Fibroblast of gingiva (primary cell): ENCODE measurements at places on chromosomes 2 and 18.

- DNase-seq, result no peak
These were observed 40.9 kb downstream of the GYPC start for GRCh38 chr2:126696644-126697520.

DNA sequence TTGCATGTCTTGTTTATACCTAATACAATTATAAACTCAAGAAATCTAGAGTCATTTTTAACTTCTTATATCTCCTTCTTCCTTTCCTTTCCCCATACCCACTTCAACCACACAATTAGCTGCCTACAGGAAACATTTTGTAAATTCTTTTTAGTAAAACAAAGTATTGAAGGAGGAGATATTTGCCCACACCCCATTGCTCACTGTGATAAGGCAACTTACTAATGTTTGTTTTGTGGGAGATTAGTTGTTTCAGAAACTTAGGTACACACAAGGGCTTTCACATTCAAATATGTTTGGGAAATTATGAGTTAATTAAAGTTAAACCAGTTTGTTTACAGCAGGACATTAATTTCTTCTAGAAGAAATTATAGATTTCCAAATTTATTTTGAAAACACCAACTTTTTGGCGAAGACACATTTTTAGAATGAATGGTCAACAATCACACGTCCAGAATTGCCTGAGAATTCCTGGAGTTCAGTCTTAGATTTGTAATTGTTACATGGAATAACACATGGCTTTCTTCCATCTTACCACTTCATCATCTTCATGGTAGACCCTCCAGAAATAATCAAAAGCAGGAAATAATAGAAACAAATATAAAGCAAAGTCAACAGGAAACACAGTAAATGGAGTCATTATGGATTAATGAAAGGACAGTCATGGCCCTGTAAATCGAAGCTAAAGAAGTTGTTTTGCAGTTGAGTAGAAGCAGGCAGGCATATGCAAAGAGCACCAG, 62.5 kb upstream of the RAB27B start:
- no peak for DNase-seq

- DNase-seq, result no peak
These were observed 2.4 kb downstream of the ATOH8 start for GRCh38 chr2:85756195-85756594.

DNA sequence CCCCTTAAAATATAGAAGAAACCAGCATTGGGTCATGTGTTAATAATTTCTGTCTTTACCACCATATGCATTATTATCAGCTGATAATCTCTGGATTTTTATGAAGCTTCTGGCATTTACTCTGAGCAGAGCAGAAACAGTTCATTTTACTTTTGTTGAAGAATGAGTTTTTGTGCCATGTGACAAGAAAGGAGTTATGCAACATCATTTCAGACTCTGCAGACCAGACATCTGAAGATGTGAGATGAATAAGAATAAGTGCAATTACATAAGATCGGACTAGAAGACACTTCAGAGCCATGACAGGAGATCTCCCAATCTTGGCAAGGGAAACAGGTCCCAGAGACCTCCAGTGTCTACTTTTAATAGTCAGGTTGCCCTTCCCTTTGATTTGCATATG, 869.4 kb upstream of the VRK2 start:
- no peak for DNase-seq

DNA sequence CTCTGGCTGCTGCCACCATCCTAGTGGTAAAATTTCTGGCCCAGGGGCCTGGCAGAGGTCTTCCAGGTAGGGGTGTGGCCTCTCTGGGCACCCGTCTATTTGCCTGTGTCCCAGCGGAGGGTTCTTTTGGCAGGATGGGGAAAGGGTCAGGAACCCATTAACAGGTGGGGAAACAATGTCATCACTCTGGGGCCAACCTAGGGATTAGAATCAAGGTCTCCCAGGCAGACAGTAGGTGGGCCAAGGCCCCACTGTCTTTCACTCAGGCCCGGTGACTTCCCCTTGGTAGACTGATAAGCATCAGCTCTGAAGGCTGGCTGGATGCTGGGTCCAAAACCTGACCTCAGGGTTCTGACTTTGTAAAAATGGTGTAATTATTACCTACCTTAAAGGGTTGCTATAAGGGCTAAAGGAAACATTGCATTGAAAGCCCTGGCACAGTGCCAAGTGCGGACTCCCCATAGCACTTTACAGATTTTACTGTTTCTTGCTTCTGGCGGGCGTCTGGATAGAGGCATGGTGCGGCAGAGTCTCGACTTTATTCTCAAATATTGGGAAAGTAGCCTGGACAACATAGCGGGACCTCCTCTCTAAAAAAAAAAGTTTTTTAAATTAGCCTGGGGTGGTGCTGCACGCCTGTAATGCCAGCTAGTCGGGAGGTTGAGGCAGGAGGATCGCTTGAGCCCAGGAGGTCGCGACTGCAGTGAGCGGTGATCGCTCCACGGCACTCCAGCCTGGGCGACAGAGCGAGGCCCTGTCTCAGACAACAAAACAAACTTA, 2.2 kb downstream of the LBX2 start:
- DNase-seq, result no peak

DNA sequence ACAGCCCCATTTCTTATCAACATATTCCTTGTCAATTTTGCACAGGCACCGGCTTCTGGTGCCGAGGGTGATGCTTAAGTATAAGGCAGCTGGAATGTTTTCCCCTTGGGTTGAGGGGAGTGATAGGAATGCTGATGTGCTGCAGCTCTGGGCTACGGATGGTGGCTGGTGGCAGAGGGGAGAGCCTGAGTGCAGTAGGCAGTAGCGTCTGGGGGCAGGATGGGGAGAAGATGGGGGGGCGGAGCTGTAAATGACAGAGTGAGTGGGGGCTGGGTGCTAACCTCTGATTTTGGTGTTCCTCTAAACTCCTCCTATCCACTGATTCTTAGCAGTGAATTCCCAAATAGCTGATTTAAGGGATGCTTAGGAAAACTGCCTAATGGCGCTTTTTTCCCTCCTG, 20.7 kb downstream of the TMEM178A start:
- DNase-seq, result no peak

DNA sequence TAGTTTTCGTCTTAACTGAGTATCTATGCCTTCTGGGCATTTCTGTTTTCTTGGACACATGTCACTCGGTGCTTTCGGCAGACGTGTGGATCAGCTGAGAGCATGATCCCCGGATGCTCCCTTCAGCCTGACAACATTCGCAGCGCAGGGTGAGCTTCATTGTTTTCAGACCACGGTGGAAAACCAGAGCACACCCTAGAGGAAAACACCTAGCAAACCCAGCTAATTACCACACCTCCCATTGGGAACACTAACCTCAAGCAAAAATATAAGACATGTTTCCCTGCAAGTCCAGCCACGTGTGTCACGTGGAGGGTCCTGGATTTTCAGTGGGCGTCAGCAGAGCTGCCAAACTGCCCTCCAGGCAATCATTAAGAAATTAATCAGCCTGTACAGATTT, 31.0 kb downstream of the ANKRD29 start:
- no peak for DNase-seq

DNA sequence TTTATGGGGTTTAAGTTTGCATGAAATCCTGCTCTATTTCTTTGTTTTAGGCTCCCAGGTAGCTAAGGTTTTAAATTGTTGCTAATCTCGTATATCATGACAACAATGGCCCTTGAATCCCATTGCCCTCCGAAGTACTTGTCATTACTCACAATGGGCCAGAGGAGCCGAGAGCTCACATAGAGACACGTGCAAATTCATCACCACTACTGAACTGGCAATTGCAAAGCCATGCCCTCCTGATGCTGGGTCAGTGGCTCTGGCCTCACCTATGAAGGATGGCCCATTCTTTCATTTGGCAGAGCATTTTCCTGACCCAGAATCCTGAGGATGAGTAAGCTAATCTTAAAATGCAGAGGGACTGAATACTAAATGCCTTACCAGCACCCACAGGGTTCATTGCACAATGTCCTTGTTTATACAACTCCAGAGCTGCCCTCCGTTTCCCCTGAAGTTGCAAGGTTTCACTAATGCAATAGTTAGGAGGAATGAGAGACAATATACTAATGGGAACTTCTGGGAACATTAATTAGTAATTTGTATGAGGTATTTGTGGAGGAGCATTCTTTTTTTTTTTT, 71.6 kb upstream of the GAREM1 start:
- peak; percentile 62 for DNase-seq

DNA sequence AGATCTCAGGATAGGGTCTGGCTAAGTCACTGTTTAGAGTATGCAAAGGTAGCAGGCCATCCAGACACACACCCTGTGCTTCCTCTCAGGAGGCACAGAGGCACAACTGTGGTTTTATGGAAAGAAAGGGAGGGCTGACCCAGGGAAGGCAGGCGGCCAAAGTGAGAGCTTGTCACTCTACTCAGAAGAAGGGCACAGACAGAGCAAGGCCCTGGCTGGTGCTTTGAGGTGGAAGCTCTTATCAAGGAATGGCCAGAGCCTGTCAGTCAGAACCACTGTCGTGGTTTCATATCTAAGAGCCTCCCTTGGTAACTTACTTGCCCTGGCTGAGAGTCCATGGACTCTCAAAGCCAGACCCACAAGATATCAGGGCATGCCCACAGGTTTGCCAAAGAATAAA, 40.7 kb downstream of the SLC9A2 start:
- DNase-seq, result no peak

DNA sequence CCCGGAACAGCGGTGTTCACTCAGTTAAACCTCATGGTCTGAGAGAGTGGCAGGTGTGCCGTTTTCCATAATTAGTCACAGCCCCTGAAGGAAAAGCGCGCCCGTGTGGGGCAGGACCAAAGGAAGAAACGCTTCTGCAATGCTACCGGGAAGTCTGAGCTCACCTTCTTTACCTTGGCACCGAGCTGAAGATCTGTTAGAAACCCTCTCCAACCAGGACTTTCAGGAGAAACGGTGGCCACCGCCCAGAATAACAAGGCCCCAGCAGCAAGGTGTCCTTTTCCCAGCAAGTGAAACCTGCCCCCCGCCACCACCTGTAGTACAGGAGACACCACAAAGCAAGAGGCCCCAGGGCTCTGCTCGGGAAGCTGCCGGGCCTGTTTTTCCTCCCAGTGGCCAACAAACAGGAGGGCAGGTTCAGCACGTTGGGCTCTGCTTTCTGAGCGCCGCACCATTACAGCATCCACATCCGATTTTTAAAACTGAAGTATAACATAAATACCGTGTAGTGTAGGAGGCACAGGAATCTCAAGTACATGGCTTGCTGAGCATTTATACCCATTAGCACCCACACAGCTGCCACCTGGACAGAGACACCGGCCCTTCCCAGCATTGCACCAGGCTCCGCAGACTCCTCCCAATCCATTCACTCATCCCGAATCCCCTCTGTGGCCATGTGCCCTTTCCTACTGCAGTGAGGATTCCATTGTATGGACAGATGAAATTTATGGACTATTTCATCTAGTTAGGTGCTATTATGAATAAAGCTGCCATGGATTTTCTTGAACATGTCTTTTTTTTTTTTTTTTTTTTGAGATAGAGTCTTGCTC, 121.8 kb upstream of the RIOK3 start:
- DNase-seq, result no peak

GRCh38 chr2:17649026-17649425, 104.6 kb downstream of the SMC6 start:
- no peak for DNase-seq

DNA sequence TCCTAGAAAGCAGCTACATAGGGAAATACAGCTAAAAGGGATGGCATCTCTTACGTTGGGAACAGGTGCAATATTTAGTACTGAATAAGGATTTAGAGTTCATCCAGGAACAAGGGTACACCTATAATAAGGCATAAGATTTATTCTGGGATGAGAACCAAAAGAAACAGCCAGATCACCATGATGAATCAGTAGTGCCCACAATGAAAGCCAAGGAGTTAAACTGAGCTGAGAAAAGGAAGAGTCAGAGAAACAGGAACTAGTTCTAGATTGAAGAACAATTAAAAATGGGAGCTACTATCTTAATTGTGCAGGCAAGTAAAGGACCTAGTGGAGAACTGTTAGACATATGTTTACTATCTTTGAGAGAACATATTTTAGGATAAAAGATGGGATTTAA, 692.3 kb downstream of the LRP1B start:
- DNase-seq, result no peak

DNA sequence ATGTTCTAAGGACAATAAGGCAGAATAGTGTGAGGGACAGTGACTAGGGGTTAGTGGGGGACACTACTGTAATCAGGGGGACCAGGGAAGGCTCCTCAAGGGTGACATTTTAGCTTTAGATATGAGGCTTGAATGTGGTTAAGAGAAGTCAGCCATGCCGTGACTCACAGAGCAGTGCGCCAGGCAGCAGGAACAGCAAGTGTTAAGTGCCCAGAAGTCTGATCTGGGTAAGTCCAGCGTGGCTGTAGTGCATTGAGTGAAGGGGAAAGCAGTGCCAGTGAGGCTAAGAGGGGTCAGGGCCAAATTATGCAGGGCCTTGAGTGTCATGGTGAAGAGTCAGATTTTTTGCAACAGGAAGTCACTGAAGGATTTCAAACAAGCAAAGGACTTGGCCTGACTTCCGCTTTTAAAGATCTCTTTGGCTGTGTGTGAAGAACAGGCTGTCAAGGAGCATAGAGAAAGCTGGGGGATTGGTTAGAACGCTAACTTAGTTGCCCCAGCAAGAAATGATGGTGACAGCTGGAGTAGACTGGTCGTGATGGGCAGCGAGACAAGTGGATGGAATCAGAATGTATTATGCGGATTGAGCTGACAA, 151.5 kb downstream of the MSH2 start:
- DNase-seq, result no peak

GRCh38 chr2:241850544-241851324, 8.0 kb downstream of the PDCD1 start:
- no peak for DNase-seq

DNA sequence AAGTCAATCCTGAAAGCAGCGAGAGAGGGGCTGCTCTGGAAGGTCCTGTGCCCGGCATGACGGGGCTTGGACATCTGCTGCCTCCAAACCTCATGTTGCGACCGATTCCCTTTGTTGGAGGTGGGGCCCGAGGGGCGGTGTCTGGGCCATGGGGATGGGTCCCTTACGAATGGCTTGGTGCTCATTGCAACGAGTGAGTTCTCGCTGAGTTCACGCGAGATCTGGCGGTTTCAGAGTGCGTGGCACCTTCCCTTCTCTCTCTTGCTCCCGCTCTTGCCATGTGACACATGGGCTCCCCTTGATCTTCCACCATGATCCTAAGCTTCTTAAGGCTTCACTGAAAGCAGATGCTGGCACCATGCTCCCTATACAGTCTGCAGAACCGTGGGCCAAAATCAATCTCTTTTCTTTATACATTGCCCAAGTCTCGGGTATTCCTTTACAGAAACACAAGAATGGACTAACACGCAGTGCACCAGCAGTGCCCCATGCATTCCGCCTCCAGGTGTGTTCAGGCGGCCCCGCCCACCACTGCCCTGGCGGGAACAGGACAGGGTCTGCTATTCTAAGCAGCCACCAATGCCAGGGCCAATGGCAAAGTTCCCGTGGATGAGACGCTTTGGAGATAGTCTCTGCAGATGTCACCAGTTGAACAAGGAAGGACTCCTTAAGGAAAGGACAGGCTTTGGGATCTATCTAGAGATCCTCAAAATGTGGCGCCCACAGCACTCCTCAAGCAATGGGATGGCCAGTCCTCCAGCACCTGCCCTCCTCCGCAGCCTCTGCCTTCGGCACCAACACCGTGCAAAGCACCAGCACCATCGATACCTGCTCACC, 63.4 kb downstream of the ZNF516 start:
- DNase-seq, result no peak

DNA sequence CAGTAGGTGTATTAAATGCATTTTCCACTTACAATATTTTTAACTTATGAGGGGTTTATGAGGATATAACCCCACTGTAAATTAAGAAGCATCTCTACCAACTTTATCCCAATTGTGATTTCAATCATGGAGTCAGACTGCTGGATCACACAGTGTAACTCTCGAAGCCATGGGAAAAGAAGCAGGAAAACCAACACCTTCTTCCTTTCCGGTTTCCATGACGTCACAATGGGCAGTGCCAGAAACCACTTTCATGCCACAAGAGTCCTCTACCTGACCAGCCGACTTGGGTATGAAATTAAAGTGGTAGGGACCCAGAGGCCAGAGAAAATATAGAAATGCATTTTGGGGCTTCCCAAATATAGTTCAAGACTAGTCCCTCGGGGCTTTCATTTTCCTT, 4.2 kb downstream of the RNF152 start:
- no peak for DNase-seq
